ENCODE measurements at places on chromosomes 3 and 15.

DNA sequence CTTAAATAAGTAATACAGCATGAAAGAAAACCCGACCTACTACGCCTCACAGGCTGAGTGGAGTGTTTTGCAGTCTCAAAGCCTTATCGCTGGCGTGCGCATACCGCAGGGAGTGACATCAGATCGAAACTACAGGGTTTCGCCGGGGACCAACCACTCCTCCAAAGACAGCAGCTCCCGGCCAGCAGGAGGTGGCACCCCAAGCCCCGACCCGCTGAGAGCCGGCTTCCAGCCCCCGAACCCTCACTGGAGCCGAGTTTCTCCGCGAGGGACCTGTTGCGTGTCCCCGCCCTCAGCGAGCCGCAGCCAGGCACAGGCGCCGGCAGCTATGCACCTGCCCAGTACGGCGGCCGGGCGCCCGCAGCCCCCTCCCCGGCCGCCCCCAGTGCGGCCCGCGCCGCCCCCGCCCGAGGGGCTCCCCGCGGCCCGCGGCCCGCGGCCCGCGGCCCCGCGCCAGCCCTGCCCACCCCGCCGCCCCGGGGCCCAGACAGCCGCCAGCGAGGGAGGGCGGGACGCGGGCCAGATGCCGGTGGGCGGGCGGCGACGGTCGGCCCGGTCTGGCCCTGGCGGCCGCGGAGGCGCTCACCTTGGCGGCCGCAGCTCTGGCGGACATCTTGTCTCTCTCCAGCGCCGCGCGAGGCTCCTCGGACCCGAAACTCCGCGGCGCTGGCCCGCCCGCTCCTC lies 710 bp downstream of the TJP1 start:
- DNase-seq, result peak; percentile 73

GRCh38 chr15:69424748-69425413 lies 10.7 kb downstream of the KIF23 start:
- no peak for DNase-seq

DNA sequence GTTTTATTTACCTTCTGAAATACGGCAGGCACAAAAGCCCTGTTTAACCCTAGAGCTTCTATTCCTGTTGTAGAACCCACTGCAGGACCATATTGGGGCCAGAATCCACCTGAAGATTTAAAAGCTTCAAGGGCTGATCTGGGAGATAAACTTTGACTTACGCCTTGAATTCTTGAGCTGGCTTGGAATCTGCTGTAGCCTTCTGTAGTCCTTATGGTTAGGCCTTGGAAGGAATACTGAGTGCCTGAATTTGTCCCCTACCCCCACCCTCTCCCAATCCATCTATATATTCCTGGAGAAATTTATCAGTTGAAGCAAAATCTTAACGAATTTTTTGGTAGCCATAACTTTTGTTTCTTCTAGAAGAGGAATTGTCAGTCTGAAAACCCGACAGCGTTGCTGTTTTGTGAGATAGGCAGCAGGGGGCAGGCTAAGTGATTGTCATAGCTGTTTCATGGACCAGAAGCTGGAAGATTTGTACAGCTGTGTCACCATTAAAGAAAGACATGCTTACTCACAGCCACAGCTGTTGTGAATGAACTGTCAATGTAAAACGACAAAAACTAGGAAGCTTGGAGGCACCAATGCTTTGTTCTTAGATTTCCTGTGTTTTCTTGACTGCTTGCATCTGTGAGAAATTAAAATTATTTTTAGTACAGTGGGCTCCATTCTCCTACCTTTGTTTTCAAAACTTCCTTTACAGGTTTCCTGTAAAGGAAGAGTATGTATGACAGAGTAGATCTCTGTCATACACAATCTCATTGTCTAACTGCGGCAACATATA lies 12.8 kb downstream of the LXN start:
- peak; percentile 51 for DNase-seq

DNA sequence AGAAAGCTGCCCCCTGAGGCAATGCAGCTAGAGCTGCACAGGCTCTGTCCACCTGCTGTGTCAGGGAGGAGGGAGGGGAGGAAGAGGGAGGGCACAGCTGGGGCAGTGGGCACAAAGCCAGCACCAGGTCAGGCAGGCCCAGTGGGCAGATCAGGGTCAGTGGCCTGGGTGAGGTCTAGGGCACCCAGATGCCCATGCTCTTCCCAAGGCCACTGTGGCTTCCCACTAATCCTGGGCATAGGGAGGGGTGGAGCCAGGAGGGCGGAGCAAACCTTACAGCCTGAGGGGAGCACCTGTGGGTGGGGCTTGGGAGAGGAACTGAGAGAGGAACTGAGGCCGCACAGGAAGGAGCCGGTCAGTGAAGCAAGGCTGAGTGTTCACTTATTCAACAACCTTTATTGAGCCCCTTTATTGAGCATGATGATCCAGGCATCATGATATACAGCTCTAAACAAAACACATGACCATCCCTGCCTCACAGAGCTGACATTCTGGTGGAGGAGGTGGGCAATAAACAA lies 55.0 kb downstream of the RHCG start:
- no peak for DNase-seq

- no peak for DNase-seq
These were observed 3.7 kb upstream of the PLA2G4F start for GRCh38 chr15:42160136-42160535.

All from mucosa of gallbladder (tissue), 1 donor.